ENCODE measurements at places on chromosomes 12 and 14.
A peak's percentile ranks its signal among the peaks of the same experiment; 100 is the strongest.

DNA sequence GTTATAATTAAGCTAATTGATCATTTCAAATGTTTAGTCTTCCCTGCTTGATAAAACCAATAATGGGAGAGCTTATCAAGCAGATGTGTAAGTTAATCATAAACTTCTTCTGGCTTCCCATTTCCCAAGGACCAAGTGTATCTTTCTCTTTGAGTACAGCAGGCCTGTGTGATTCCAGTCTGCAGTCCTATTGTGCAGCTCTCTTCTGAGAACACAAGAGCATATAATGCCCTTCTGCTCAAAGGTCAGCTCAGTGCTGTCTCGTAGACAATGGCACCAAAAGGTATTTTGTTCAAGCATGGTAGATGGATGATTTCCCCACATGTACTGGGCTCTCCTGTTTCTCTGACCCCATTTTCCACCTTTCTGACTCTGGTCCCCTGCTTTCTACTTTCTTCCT lies 101.8 kb upstream of the DYRK2 start:
- no peak for DNase-seq

- no peak for DNase-seq
Observed at GRCh38 chr12:26721800-26722199, 111.2 kb downstream of the ITPR2 start.

DNA sequence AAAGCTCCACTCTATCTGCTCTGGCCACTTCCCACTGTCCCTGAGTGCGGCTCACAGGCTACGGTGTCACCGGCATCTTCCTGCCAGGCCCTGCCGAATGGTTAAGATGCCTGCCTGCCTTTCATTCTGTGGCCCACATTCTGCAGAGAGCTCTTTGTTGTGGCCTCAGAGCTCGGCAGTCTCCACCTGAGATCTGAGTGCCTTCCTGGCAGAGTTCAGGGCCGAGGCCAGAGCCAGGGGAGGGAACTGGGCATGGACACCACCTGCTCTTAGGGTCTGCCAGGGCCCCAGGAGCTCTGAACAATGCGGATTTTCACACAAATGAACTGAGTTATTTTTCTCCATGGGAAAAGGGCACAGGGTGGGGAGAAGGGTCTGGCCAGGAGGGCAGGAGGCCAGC lies 127.2 kb downstream of the RBM19 start:
- DNase-seq = no peak

DNA sequence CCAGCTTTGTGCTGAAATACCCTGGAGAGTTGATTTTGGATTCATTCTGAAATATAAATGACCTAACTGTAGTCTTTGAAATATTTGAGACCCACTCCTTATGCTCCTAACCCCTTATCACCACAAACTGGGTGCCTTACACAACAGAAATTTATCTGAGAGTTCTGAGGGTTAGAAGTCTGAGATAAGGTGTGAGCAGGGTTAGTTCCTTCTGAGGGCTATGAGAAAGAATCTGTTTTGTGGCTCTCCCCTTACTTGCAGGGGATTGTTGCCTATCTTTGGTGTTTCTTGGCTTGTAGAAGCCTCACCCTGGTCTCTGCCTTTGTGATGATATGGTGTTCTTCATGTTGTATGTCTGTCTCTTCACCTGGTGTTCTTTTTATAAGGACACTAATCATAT lies 91.7 kb downstream of the DERA start:
- no peak for DNase-seq

DNA sequence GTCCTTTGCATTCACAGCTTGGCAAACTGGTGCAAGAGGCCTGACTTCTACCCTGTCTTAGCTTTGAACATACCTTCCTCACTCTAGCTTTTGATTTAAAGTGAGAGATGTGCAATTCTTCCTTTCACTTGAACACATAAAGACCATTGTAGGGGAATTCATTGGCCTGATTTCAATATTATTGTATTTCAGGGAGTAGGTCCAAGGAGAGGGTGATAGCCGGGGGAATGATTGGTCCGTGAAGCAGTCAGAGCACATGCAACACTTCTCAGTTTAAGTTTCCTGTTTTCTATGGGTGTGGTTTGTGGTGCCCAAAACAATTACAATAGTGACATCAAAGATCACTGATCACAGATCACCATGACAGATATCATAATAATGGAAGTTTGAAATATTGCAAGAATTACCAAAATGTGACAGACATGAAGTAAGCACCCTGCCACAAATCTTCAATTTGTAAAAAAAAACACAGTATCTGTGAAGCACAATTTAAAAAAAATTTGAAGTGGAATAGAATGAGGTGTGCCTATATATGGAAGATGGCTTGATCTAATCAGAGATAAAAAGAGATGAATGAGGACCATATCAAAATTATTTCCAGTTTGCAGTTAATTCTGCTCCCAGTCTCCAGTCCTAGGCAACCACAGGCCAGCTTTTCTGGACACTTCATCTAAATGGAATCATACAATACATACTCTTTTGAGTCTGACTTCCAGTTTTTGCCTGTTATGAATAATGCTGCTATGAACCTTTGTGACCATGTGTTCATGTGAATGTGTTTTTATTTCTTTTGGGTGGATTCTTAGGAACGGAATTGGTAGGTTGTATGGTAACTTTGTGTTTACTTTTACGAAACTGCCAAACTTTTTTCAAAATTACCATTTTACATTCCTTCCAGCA lies 23.2 kb downstream of the BORCS5 start:
- peak; percentile 29 for DNase-seq

- DNase-seq = no peak
Observed at GRCh38 chr12:47022296-47022695, 57.1 kb upstream of the PCED1B start.

GRCh38 chr12:132505105-132505851 lies 15.3 kb downstream of the FBRSL1 start:
- DNase-seq = no peak

DNA sequence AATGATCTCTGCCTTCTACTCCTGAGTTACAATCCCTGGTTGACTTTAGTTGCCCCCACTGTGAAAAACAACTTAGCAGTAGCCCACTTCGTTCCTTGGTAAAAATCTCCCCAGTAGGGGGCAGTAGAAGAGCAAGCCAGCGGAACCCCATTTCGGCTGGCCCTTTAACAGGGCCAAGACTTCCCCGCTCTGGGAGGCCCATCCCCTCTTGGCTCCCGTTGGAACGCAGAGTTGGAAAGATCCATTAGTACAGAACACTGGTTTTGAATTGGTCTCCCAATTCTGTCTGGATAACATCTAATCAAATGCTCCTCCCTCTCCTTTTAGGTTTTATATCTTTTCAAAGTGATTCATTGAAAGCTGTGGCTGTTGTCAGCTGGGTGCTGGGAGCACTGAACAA lies 1133.3 kb downstream of the BCL11B start:
- DNase-seq = peak; percentile 28

GRCh38 chr12:52990206-52990605 lies 16.1 kb upstream of the EIF4B start:
- no peak for DNase-seq

GRCh38 chr14:60944204-60944603 lies 36.7 kb downstream of the TRMT5 start:
- DNase-seq = no peak

GRCh38 chr12:102479099-102479885 lies 1.1 kb downstream of the IGF1 start:
- DNase-seq = no peak

DNA sequence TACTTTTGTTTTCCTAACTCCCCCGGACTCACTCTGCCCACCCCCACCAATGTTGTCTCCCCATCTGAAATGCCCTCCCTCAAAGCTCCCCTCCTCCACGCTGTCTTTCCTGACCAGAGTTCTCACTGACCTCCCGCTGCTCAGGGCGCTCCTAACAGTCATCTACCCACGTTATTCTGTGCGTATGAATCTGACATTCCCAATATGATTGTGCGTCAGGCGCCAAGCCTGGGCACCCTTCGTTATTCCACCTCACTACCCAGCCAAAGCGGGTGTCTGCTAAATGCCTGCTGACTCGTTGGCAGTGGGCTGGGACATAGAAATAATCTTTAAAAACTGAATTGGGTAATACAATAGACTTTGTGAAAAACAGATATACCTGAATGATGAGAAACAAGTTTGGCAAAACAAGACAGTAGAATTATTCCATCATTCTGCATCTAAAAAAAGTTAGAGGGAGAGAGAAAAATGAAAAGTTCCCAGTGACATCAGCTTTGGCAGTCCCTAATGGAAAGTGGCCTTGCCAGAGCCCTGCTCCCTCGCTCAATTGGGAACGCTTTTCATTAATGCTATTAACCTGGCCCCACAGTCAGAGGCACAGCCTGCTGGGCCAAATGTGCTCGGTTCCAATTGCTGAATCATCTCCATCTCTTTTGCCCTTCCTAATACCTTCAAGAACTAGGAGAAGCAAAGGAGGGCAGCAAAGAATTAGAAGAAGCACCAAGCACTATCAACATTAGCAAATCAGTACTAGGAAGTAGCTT lies 74.0 kb upstream of the PLXNC1 start:
- no peak for DNase-seq

GRCh38 chr14:105477660-105478397 lies 3.2 kb downstream of the CRIP2 start:
- DNase-seq = no peak

DNA sequence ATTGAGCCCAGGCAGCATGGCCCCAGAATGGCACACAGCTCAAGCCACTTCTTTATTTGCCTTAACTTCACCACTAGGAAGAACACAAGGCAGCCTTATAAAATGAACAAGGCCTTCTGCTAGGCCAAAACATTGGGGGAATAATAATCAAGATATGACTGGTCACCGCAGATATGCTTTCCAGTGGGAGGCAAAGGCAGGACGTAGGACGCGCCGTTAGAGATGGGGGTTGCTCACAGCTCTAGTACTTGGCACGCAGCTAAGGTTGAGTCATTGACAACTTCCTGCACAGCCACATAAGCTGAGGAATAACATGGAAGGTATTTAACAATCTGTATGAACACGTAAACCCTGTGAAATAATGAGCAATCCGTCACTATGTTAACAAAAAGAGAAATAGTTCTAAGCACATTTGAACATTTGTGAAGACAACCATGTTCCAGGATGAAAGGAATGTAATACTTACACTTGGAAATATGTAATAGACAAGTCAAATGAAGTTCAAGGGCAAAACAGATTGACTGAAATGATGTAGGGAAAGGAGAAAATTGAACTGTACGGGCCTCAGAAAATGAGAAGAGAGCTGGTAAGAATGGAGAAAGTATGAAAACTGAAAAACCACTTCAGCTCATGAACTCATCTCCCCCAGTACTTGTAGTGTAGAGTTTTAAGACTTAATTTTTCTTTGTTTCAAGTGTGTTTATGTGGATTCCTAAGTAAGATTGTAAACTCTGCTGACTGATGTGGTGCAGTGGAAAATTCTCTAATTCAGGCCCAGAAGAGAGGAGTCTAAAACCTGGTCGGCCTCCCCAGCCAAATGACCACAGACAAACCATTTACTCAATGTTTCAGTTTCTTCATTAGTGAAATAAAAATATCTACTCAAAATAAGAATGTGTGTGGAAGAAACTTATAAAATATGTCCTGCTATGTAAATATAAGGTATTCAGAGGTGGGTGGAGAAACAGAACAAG lies 59.3 kb upstream of the CCDC91 start:
- no peak for DNase-seq

GRCh38 chr12:70812136-70812535 lies 108.4 kb downstream of the PTPRR start:
- DNase-seq = no peak

GRCh38 chr12:60758224-60758623 lies 1162.4 kb downstream of the SLC16A7 start:
- no peak for DNase-seq

DNA sequence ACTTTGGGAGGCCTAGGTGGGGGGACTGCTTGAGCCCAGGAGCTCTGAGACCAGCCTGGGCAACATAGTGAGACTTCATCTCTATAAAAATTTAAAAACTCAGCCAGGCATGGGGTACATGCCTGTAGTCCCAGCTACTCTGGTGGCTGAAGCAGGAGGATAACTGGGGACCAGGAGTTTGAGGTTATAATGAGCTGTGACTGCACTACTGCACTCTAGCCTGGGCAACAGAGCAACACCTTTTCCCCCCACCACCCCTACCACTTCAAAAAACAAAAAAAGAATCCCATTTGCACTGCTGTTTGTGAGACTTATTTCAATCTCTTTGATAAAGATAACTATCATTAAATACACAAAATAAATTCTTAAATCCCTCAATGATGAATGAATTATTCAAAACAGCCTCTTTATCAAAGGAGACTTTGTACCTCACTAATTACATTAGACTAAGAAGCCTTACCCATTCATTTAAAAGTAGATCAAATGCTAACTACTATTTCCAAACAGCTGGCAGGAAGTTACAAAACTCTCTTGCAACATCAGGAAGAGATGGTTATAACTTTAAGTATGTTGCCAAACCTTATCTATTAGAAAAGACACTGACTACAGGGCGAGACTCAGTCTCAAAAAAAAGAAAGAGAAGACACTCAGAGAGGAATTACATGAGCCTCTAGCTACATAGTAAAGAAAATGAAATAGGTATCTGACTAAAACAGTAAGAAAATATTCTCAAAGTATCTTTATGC lies 14.7 kb downstream of the BLTP3B start:
- DNase-seq = no peak

DNA sequence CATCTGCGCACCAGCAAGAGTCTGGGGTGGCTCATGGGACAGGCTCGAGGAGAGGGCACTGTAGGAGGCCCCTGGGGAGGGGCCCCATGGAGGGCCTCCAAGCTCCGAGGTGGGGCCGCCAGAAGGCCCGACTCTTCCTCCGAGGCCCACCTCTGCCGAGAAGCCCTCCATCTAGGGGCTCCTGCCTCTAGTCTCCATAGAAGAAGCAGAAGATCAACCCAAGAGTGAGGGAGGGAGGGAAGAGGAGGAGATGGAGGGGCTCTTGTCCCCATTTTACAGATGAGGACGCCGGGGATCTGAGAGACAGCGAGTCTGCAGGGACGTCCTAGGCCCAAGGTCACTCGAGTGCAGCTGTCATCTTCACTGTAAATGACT lies 41.2 kb downstream of the DIO3 start:
- no peak for DNase-seq
